Transverse colon (tissue), 4 donors: ENCODE measurements at places on chromosomes 12 and 14. TPM values are rescaled to one million over a fixed set of nuclear protein-coding genes. Genes with fewer than 3 reads are reported as not detected.

Gene CCDC85C
- total RNA-seq: 55.4 TPM

Gene SERPINA9
- total RNA-seq: not detected

Gene PKP2
- total RNA-seq: 109 TPM

Gene HHIPL1
- total RNA-seq: 0.79 TPM

Gene NR1H4
- total RNA-seq: 44.9 TPM

Gene SSPN
- 17.3 TPM for total RNA-seq

Gene RASSF8
- 20.5 TPM for total RNA-seq

Gene ABCC9
- 10.2 TPM for total RNA-seq

Gene IAPP
- total RNA-seq: not detected

Gene ATF7IP
- 55.7 TPM for total RNA-seq

Gene AKAP6
- 6.3 TPM for total RNA-seq

Gene SLC7A7
- 24.9 TPM for total RNA-seq

Gene NEUROD4
- not detected for total RNA-seq

Gene GPR68
- total RNA-seq: 0.48 TPM

Gene GALNT16
- total RNA-seq: 11.3 TPM

Gene RD3L
- total RNA-seq: not detected

Gene PSEN1
- total RNA-seq: 101 TPM

Gene SERPINA10
- total RNA-seq: 0.55 TPM

Gene ZFHX2
- 1.1 TPM for total RNA-seq

Gene NOVA1
- 20.2 TPM for total RNA-seq

Gene KLHL28
- 22.1 TPM for total RNA-seq

Gene DPF3
- total RNA-seq: 14.6 TPM

Gene VWF
- 51.3 TPM for total RNA-seq
